ENCODE measurements at places on chromosomes 6 and 20.

DNA sequence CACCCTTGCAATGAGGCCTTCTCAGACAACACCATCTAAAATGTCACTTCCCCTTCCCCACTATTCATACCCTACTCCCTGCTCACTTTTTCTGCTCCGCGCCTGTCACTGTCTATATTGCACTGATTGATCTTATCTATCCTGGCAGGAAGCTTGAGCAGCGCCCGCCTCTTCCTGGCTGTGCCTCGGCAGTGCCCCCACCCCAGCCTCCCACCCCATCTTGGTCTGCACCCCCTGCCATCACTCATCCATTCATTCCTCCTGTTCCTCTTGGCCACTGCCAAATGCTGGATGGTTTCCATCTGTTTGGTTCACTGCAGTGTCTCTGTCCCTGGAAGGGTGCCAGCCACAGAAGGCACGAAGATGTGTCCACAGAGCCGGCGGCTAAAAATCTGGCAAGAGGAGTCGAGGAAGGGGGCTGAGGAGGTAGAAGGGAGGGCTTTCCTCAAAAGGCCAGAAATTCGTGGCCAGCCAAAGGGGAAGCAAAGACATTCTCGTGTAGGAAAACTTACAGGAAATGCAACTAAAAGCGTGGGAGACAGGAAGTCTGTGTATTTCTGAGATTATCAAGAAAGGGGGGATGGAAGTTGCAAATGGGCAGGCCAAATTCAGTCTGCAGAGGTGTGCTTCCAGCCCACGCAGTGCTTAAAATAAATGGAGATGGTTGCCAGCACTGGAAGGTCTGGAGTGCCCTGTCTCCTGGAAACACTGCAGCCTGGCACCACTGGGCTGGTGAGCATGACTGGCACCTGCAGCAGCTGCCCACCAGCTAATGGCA lies 27.6 kb downstream of the SYNJ2 start:
- peak; percentile 87 for DNase-seq

- DNase-seq: no peak
Measured at GRCh38 chr6:163748036-163748435, 333.5 kb downstream of the QKI start.

DNA sequence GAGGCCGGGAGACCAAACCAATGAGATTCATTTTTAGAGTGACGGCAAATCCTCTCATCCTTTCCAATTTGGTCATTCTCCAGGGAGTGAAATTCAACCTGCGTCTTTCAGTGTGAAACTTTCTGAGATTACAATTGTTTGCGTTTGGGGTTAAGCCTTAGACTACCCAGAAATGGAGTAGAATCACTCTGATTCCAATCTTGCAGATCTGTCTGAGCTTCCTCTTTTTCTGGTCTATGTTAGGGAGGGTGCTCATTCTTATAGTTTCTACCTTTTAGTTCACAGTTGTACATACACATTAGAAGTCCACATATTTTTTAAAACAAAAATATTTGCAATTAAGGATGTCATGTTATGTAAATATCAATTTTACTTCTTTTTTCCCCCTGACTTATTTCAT lies 183.0 kb upstream of the PHACTR1 start:
- DNase-seq: no peak

DNA sequence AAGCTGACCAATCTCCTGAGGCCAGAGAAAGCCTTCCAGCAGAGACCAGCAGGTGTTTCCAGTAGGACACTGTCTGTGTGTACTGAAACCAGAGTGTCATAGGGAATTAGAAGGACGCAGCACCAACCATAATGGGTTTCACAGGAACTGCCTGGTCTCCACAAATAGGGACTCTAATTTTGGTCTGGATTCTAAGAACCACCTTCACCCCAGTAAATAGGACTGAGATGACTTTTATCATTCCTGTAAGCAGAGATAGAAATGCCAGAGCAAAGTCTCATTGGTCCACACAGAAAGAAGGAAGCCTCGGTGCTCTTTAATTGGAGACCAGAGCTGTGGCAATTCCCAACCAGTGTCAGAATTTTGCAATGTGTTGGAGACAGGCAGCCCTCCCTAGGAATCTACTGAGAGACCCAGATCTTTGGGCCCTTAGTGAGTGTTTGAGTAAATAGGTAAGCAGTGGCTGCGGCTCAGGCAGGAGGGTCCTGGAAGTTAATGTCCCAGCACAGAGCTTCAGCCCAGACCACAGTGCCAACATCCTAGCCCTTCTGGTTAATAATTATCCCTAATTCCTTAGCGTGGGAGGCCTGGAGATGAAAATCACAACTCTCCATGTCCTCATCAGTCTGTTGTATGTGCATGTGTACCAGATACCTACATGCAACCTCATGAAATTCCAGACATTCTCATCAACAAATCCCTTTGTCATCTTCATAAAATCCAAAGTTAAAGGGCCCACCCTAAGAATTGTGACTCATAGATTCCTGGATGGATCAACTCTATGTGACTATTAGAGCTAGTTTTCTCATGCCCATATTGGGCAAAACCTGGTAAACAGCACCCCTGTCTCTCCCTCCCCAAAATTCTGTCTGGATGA lies 81.2 kb downstream of the UNC5CL start:
- DNase-seq: peak; percentile 39

Data from kidney capillary endothelial cell (primary cell).